Activated CD8-positive, alpha-beta memory T cell treated with anti-CD3 and anti-CD28 coated beads for 1 hour (primary cell): ENCODE measurements at places on chromosomes 4 and X.

DNA sequence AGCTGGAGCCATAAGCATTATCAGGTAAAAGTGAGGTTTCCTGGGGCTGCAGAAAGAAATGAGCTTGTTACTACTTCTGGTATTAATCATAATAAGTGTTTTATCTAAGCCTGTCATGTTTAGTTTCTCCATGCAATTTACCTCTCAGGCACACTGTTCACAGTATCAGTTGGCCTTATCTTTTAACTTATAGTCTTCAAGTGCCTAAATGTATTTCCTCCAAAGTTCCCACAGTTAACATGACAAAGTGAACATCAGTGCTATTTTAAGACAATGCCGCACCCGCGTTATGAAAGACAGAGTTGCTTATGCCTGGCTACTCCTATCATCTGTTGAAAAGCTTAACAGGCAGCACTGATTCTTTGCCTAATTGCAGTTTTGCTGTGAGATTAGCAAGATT lies 408.7 kb upstream of the FAM241A start:
- no peak for DNase-seq

DNA sequence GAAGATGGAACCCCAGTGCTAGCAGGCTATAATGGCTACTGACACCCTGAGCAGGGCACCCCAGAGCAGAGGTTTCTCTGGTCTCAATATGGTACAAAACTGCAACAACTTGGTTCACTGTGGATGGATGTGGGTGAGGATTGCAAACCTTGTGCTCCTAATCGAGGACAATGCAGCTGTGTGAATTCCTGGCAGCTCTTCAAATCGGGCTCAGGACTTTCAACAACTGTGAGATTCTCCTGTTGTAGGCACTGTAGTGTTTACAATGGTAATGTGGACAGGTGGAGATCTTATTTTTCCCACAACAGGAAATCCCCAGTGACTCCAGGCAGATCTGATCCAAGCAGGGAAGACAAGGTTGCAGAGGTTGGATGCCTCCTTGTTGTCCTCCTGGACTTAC lies 101.5 kb downstream of the RCHY1 start:
- no peak for DNase-seq

GRCh38 chrX:66602381-66602938 lies 36.4 kb downstream of the EDA2R start:
- DNase-seq, result no peak

DNA sequence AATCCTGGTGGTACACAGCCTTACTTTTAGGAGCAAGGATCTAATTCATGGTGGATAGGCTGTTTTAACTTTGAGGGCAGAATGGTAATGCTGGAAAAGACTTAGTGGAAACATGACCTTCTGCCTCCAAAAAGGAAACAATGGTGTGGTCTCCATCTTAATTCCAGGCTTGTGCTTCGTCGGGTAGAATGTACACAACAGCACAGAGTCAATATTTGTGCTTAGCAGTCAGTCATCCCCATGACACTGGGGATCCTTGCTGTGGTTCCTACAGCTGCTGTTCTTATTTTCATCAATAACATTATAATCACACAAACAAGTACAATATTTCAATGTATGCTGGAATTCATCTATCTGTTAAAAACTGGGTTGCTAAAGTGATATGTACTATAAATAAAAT lies 104.4 kb downstream of the HHIP start:
- DNase-seq, result no peak

GRCh38 chr4:121073004-121073435 lies 685 bp upstream of the NDNF start:
- no peak for DNase-seq

DNA sequence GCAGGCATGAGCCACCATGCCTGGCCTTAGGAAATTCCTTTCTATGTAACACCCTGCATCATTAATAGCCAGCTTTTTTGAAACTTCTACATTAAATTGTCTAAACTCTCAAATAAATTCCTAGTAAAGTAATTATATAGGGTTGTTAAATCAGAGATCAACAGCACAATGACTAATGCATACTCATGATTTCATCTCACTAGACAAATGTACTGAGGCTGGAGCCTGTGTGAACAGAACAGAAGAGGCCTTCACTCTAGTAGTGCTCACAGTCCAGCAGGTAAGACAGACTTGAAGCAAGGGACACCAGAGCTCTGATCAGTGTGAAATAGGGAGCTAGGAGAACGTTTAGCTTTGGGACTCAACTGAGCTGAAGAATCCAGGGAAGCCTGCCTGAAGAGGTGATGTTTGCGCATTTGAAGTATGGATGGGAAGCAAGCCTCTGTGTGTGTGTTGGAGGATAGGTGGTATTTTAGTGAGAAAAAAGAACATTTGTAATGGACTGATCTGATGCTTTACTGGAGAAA lies 3.9 kb downstream of the ZFP42 start:
- DNase-seq, result no peak
